ENCODE measurements at places on chromosomes 11 and 22.

DNA sequence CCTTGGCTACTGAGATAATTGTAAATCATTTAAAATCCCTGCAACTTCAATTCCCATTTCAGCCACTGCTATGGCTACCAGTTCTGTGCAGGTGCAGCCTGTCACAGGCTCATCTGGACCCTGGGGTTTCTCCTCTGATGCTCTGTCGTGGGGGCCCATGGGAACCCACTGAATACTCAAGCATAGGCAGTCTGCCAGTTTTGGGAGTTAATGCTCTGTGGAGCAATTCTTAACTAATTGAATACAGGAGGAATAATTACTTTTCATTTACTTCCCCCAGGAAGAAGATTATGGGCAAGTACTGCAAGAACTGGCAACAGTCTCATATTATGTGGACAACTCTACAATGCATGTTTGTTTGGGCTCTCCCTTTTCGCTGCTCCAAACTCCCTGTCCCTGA, 25.9 kb downstream of the OR51E2 start:
- DNase-seq = no peak

DNA sequence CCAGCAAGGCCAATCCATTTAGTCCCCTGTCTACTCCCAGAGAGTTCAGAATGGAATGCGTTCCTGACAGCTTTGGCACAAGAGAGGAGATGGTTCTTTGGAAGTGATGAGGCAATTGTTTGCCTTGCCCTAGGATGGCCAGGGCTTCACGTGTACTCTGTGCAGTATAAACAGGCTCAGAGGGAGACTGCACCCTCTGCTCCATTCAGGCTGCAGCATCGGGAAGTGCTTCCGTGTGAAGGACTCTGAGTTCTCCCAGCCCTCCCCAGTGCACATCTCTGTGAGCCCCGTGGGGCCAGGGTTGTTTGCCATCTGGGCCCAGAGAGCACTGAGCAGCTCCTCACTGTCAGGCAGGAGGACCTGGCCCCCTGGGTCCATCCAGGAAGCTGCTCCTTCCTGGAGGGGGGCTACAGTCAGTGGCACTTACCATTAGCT, 215.3 kb upstream of the TBCEL start:
- no peak for DNase-seq

DNA sequence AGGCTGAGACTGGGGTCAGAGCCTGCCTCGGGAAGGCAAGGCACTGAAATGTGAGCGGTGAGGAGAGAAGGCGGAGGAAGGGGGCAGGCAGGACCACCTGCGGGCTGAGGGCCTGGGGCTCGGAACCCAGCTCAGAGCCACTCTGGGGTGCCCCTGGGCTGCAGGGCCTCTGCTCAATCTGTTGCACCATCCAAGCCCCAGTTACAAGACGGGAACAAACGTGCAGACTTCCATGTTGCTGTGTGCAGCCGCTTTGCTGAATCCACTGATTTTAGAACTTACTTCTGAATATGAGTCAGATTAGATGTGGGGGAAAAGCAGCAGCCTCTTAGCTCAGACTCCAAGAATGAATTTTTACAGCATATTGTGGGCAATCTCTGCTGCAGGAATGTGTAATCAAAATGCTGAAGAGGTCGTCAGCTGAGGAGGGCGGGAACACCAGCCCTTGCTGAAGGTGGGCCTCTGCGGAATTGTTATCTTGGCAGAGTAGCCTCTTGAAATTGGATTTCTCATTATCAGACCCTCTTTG, 21.6 kb downstream of the PARVG start:
- peak; percentile 90 for DNase-seq

GRCh38 chr11:82724026-82724425, 9.6 kb downstream of the FAM181B start:
- DNase-seq = no peak

Measured in fibroblast of upper back skin (primary cell).